ENCODE measurements at places on chromosomes 16 and 17.

DNA sequence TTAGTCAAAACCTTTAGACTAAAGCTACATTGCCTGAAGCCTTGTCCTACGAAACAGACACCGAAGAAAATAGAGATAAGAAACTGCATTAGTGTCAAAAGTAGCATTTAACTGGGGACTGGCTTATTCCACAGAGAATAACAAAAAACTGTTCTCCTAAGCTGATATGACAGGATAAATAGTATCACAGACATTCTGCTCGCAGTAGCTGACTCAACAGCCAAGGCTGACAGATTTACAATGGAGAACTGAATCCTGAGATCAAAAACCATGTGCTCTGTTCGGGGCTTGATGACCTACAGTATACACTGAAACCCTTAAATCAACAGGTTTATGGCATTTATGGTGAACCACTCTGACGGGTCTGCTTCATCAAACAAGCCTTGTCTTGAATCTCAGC lies 25.5 kb downstream of the ADAMTS18 start:
- no peak for DNase-seq

- DNase-seq, result no peak
These were observed 8.6 kb upstream of the UBE2I start for GRCh38 chr16:1300664-1301476.

DNA sequence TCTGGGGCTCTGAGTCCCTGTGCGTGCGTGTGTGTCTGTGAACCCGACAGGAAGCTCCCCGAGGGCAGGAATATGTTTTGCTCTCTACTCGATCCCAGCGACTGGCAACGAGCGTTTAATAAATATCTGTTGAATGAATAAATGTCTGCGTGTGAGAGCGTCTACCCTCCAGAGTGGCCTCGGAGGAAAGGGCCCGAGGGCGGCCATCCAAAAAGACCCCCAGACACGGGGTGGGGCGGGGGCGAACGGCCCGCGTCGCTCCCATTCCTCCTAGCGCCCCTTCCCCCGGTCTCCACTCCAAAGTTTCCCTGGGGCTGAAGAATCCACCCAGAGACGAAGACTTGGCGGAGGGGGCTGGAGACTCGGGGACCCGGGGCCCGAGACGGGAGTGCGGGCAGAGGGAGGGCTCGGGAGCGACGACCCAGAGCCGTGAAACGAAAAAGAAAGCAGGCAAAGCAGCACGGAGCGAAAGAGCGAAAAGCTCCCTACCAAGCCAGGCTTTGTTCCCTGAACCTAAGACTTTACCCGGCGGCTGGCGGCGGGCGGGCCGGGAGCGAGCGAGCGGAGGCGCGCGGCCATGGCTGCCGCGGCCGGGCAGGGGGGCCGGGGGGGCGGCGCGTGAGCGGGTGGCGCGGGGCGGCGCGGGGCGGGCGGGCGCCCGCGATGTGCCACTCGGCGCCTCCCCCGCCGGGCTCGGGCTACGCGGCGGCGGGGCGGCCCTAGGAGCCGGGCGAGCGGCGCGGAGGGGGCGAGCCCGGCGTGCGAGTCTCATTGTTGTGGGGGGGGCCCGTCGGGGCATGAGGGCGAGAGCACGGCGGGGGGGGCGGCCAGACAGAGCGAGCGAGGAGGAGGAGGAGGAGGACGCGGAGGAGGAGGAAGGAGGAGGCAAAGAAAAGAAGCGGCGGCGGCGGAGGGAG lies at the start of gene MLLT6:
TSS of gene MLLT6 (plus strand) at position 668 of the 917 bp plus-strand sequence. CDS start 360 bp downstream, outside the sequence.
- peak; percentile 87 for DNase-seq

DNA sequence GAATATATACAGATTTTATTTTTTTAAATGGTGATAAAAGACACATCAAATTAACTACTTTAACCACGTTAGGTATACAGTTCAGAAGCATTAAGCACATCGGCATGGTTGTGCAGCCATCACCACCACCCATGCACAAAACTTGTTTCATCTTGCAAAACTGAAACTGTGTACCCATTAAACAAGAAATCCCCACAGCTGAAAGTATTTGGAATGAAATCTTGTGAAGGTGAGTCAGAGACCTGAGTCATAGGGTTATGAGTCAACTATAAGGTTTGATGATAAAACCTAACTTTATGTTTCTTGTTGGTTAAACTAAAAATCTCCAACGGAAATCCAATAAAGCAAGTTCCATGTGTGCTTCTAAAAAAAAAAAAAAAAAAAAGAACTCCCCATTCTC lies 561.6 kb upstream of the PSMD7 start:
- DNase-seq, result no peak

DNA sequence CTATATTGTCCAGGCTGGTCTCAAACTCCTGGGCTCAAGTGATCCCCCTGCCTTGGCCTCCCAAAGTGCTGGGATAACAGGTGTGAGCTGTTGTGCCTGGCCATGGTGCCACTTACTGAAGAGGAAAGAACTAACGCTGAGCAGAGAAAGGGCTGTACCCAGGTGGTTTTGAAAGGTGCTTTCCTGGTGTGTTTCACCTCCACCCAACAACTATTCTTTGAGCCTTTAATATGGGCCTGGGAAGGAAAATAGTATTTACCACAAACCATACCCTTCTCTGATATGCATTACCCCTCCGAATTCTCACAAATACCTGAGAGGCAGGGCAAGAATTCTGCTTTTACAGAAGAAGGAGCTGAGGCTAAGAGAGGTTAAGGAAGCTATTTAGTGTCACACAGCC lies 24.8 kb downstream of the KPNA2 start:
- no peak for DNase-seq

All from putamen (tissue), 1 donor.